Fibroblast of skin of left biceps (primary cell): ENCODE measurements at places on chromosomes 1 and 21.

DNA sequence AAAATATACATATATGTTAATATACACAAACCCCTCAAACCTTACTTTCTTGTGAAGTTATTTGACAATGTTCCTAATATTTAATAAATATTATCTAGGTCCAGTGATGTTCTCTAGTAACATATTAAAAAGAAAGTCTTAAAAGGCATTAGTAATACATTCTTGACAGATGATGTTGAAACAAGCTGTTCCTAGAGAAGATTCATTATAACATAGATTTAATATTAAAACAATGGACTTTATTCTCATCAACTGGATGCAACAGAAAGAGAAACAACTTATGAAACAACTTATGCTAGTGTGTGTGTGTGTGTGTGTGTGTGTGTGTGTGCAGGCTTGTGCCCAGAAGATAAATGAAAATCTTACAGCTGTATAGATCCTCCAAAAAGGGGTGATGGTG, 68.5 kb upstream of the PLXNA2 start:
- no peak for DNase-seq

DNA sequence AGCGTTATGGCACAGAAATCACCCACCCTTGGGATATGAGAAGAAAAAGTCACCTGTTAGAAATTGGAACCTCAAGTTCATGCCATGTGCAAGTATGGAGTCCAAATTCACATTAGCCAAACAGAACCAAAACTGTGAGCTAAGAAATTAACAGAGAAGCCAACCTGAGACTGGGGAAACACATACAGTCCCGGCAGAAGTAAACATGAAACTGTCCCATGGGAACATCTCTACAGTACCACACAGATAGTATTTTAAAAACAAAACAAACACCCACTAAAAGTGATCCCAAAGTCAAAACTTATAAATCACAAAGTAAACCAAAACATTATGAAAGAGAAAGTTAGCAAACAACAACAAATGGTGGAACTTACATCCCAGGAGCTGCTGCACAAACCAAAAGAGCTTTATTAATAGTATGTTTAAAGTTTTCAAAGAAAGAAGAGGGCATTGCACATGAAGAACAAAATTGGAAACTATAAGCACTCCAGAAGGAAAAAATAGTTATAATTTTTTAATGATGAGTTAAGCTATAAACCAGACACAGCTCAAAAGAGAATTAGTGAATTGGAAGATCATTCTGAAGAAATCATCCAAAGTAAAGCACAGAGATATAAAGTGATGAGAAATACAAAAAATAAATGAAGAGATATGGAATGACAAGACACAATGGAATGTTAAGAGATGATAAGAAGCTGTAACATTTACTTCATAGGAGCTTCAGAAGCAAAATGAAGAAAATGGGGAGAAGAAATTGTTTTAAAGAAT, 83.5 kb upstream of the COA6 start:
- DNase-seq: no peak

- DNase-seq: no peak
These were observed 20.6 kb upstream of the RNU1-4 start for GRCh38 chr1:16719571-16720350.

GRCh38 chr1:10812387-10812915, 16.0 kb upstream of the CASZ1 start:
- no peak for DNase-seq

DNA sequence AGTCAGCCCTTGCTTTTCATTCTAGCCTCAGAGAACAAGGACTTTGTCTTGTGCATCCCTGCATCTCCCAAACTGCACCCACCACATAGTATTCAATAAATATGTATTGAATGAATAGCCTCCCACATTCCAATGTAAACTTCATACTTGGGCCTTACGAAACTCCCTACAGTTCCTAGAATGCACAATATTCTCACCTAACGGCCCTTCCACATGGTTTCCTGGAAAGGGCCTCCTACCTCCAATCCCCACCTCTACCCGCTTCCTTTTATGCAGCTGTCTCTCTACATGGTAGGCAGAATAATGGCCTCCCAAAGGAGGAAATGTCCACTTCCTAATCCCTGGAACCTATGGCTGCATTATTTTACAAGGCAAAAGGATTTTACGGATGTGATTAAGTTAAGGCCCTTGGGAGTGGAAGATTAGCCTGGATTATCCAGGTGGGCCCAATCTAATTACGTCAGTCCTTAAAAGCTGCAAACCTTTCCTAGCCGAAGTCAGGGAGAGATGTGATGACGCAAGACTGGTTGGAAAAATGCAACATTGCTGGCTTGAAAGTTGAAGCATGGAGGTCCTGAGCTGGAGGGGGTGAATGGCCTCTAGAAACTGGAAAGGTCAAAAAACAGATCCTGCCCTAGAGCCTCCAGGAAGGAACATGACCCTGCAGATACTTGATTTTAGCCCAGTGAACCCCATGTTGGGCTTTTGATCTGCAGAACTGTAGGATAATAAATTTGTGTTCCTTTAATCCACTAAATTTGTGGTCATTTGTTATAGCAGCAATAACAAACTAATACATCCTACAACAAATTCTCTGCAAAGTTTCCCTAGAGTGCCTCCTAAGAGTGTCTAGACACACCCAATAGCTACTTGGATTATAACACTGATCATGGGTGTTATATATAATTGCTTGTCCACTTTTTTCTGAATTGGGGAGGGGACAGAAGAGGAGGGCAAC, 5.2 kb upstream of the PIK3C2B start:
- DNase-seq: no peak
